ENCODE measurements at places on chromosomes 12 and 14.

- DNase-seq = no peak
Observed at GRCh38 chr14:101153691-101154090, 250.2 kb upstream of the RTL1 start.

DNA sequence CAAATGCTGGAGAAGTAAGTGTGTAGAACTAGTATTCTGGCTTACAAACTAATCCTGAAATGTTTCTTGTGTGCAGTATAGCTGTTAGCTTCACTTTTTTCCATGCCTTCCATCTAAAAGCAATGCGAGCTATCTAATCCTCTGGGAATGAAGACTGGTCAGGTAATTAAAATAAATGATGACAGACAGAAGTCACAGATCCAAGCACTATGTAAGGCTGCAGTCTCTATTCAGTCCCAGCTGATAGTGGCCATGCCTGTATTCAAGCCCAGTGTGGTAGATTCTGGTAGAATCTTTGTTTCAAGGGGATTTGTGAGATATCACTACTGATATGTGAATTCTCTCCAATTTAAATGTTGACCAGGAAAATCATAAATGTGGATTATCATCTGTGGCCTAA lies 637.2 kb downstream of the TMTC2 start:
- no peak for DNase-seq

DNA sequence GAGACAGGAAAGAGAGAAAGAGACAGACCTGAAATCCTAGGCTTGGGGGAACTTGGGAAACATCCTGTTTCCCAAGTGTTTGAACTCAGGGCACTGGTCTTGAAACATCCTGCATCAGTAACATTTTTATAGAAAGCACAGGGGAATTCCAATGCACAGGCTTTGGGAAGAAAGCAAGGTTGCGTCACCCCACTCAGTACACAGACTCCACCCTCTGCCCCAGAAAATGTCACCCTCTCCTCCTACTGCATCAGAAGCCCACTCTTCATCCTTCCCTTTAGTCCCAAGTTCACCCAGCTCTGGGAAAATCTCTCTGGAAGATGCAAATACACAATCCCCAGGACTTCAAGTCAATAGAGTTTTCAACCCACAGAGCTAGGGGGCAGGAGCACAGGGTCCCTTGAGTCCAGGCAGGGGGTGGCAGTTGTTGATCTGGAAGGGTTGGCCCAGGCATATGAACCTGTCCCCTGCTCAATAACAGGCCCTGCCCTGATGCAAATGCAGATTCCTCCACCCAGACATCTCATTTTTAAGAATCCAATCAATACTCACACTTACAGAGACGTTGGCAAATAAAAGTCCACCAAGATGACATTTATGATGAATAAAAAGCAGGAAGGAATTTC lies 1.7 kb downstream of the RDH16 start:
- DNase-seq = no peak

GRCh38 chr12:54136844-54137580 lies 51.8 kb downstream of the SMUG1 start:
- DNase-seq = no peak

- no peak for DNase-seq
Observed at GRCh38 chr14:78605897-78606500, 435.8 kb downstream of the NRXN3 start.
